Stimulated activated effector memory CD8-positive, alpha-beta T cell treated with anti-CD3 and anti-CD28 coated beads, Interleukin-12 subunit alpha, Interleukin-12 subunit beta, amount 100 ng/mL, for 72 hours (primary cell): ENCODE measurements at places on chromosomes 13 and 19.

DNA sequence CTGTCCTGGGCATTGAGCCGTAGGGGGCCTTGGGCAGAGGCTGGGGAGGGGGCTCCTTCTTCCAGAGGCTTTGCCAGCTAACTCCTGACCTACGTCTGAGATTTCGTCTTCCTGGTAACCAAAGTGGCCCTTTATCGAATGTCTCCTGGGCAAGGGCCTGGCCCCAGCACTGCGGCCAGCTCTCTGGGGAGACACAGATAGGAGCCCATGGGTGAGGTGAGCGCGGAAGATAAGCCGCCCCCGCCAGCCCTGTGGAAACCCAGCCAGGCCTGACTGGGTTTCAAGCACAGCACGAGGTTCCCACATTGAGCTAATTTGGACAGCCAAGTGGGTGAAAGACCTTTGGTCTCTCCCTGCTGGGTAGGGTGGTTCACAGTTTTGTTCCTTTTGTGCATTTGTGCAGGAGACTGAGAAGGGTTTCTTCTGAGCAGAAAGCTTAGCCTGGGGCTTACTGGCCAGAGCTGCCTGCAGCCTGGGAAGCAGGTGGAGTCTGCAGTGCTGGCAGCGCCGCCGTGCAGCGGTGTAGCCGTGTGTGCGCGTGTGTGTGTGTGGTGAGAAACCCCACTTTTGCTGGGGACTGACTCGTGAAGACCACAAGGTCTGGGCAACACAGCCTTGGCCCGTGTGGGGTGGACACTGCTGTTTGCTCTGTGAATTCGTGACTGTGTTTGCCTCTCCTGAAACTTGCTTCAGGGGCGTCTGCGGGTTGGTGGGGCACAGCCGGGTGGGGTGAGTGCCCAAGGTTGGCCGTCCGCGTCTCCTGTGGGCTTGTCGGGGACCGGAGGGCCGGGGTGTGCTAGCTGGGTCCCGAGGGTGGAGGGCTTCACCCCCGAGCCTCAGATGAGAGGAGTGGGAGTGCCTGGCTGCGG is 2.5 kb downstream of the BSG start:
- DNase-seq, result no peak

DNA sequence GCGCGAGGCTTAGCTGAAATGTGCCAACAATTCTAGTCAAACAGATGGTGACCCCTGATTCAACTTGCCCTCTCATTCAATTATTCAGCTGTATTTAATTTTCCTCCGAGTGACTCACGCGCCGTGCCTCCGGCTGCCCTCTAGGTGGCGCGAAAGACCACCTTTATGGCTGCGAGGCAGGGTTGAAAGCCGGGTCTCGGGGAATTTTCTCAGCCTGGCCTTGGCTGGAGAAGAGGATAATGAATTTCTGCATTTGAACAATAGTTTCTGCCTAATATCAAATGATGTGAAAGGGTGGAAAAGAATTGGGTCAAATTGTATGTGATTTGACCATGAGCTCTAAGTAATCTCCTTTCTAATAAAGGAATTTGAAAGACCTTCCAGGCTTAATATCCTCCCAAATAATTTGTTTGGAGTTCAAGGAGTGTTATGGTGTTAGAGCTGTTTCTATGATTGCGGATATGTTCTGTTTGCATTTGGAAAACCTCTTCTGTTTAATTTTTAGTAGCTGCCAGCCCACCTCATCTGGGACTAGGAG is 310.9 kb downstream of the ZNF536 start:
- DNase-seq, result peak; percentile 62

DNA sequence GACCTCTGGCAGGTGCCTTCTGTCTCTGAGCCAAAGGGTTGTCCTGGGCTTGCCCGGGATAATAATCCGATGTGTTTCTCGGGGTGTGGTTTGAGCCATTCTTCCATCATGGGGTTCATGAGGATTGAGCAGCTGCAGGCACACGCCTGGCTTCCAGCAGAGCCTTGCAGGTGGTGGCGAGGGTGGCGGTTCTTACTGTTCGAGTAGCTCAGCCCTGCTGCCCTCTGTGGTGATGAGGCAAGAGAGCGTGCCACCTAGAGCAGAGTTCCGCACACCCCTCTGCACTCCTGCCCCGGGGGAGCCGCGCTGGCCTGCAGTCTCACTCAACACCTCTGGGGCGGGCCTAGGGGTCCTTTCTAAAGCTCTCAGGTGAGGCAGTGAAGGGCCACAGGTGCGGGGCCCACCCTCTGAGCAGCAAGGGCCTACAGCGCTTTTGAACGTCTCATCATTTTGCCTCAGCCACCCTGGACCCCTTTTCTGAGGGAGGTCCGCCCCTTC is 3.8 kb downstream of the SCN1B start:
- DNase-seq, result no peak

GRCh38 chr19:2715470-2716274 is 5.5 kb downstream of the DIRAS1 start:
- no peak for DNase-seq

DNA sequence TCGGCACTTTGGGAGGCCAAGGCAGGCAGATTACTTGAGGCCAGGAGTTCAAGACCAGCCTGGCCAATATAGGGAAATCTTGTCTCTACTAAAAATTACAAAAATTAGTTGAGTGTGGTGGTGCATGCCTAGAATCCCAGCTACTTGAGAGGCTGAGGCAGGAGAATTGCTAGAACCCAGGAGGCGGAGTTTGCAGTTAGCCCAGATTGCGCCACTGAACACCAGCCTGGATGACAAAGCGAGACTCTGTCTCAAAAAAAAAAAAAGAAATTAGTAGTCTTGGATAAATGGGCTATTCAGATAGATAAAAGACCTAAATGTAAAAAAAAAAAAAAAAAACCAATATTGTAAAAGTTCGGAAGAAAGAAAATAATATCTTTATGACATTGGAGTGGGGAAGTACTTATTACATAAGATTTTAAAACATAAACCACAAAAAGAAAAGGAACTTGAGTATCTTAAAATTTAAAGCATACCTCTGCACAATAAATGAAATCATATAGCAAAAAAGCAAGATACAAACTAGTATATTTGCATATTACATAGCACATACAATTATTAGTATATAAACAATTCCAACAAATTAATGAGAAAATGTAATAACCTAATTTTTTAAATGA is 26.7 kb upstream of the RNASEH2B start:
- no peak for DNase-seq
